ENCODE measurements at places on chromosomes 7 and 10.

DNA sequence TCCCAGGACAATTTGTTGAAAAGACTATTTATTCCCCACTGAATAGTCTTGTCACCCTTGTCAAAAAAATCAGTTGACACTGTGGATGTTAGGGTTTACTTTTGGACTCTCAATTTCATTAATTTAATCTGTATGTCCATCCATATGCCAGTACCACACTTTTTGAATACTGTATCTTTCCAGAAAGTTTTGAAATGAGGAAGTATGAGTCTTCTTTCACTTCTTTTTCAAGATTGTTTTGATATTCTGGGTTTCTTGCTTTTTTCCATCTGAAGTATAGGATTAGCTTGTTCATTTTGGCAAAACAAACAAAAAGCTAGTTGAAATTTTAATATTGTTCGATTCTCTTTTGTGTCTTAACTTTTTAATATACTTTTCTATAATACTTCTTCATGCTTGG lies 21.7 kb downstream of the KLHDC10 start:
- no peak for DNase-seq

GRCh38 chr7:13072014-13072413 lies 384.6 kb downstream of the ARL4A start:
- DNase-seq, result no peak

GRCh38 chr10:127947211-127947610 lies 40.3 kb downstream of the PTPRE start:
- DNase-seq, result no peak

- no peak for DNase-seq
Measured at GRCh38 chr10:101136708-101137121, 5.6 kb downstream of the TLX1 start.

DNA sequence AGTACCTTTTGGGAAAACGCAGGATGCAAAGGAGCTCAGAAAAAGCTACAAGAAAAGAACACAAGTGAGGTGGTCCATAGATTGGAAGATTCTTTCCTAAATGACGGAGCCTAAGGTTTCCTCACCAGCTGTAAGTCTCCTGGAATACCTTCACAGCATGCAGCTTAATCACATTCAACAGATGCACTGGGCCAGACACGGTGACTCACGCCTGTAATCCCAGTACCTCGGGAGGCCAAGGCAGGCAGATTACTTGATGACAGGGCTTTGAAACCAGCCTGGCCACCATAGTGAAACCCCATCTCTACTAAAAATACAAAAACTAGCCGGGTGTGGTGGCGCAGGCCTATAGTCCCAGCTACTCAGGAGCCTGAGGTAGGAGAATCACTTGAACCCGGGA lies 228.7 kb downstream of the FRMD4A start:
- no peak for DNase-seq

DNA sequence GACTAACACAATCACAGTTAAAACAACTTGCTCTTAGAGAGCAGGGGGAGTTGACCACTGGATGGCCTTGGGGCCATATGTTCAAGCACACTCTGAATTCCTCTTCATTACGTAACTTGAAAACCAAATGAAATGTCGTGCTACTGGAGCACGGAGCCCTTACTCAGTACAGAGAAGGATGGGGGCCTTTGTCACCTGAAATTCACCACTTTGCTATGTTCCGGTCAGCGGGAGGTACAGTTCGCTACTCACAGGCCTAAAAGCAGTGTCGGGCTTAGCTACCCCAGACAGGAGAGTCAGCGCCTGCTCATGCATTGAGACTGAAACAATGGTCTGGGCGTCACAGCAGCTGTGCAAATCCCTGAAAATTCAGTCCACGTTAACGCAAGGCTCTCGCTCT lies 39.6 kb downstream of the GLI3 start:
- DNase-seq, result no peak

- no peak for DNase-seq
Measured at GRCh38 chr7:67588631-67589030, 592.0 kb downstream of the TYW1 start.

DNA sequence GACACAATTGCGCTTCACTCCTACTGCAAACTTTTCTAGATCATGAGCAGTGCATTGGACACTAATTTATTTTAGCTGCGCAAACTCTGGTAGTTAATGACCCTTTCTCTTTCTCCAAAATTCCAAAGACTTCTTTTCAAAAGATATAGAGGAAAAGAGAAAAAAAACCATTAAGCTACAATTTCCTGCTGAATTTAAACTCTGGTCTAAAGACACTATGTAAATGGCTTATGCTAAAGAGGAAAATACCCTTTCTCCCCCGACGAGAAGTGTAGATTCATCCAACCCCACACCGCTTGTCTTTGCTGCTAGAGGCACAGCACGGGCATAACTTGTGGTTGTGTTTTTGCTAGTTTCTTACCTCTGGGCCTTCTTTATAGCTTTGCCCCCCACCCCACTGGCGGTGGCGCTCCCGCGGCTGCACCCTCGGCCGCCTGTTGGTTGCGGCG lies 84.1 kb downstream of the SNX10 start:
- DNase-seq, result no peak

DNA sequence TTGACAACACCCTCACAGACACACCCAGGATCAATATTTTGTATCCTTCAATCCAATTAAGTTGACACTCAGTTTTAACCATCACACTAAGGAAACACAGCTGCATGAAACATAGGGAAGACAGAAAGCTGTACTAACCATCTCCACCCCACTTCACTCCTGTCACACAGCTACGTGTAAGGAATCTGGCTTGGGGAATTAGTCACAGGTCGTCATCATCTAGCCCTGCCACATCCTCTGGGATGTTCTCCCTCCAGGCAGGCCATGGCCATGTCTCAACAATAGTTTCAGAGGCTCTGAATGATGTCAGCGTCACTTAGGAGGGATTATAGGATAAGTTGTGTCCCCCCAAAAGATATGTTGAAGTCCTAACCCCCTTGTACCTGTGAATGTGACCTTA lies 10.8 kb upstream of the SEMA3C start:
- no peak for DNase-seq

GRCh38 chr7:50274361-50274760 lies 30.2 kb upstream of the IKZF1 start:
- no peak for DNase-seq

DNA sequence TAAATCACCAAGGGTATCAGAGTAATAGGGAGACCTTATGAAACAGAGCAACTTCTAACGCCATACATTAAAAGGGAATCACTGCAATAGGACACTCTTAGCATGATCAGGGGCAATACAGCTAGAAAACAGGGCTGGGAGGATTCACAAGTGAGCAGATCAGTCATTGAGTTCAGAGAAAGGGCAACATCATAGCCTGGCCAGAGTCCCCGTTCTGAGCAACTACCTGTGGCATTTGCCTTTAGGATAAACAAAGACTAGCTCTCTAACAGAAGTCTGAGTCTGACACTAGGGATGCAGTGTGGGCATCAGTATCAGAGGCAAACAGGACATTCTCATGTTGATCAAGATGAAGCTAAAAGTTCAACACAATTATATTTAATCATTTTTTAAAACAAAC lies 297.9 kb downstream of the DGKB start:
- DNase-seq, result no peak

DNA sequence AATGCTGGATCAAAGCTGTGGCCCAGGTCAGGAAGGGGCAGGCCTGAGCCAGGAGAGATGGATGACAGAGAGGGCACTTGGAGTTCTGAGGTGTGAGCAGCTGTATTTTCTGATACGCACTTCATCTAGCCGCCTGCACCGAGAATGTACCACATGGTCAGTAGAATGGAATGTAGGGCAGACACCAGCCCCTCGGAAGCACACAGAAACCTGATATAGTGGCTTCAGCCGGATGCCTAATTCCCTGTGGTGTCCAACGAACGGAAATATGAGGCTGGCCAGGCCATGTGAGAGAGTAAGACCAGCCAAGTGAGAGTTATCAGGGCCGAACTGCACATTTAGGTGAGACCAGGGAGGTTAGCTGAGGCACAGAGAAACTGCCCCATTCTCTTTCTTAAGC lies 46.7 kb upstream of the PLCE1 start:
- no peak for DNase-seq

- no peak for DNase-seq
Measured at GRCh38 chr10:58775960-58776567, 263.4 kb downstream of the BICC1 start.

GRCh38 chr7:112646783-112647182 lies 143.4 kb downstream of the TMEM168 start:
- DNase-seq, result no peak

- no peak for DNase-seq
Measured at GRCh38 chr7:85290269-85290668, 103.4 kb upstream of the SEMA3D start.

GRCh38 chr10:21272643-21273399 lies 252.7 kb downstream of the SKIDA1 start:
- no peak for DNase-seq

GRCh38 chr10:70132098-70133029 lies at the start of gene AIFM2:
TSS of gene AIFM2 (minus strand) at chr10:70132825. CDS start at chr10:70124084, 8,741 bp downstream.
- peak; percentile 45 for DNase-seq

GRCh38 chr7:45924283-45924682 lies 3.2 kb upstream of the IGFBP3 start:
- no peak for DNase-seq

- DNase-seq, result no peak
Measured at GRCh38 chr10:74677951-74678350, 148.4 kb upstream of the KAT6B start.

- DNase-seq, result no peak
Measured at GRCh38 chr7:50262916-50263690, 41.4 kb upstream of the IKZF1 start.

DNA sequence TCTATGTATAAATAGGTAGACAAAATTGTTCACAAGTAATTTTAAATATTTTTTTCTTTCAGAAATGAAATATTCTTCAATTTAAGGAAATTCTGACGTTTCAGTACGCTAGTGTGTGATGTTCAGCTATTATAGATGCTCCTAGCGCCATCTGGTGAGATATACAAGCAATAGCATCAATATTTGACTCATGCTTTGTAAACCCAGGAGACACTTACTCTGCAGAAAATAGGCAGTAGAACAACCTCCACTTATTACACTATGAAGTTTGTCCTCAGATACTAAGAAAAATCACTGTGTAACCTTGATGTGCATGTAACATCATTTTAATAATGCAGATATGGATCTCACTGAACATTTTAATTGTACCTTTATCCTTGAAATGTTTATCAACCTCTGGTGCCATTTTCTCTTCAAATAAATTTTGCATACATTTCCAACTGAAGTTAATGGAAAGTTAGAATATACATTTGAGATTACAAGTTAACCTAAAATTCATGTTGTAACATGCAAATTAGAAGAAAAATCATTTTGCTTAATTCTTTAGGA lies 151.5 kb upstream of the FAM3C start:
- DNase-seq, result no peak

- no peak for DNase-seq
Measured at GRCh38 chr10:28298951-28299350, 3.9 kb downstream of the MPP7 start.

- no peak for DNase-seq
Measured at GRCh38 chr10:26556748-26557640, 118.9 kb downstream of the APBB1IP start.

- no peak for DNase-seq
Measured at GRCh38 chr10:48464121-48464870, 140.6 kb downstream of the ARHGAP22 start.

- no peak for DNase-seq
Measured at GRCh38 chr7:96578606-96579005, 131.0 kb downstream of the SEM1 start.

DNA sequence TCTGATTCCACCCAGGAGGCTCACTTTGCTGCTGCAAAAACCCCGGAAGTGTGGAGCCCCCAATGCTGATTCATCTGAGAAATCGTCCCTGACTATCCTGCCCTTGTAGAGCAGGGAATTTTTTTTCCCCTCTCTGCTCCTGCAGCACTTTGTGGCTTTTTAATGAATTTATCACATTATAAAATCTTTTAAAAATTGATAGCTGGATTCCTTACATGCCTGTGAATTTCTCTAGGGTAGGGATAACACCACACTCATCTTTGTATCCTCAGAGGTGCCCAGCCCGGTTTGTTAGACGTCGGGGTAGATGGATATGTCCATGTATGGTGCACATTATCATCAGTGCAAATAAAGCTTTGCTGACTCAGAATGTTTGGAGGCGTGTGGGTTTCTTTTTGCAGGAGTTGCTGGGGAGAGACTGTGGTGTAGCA lies 185.7 kb downstream of the STK31 start:
- DNase-seq, result no peak

DNA sequence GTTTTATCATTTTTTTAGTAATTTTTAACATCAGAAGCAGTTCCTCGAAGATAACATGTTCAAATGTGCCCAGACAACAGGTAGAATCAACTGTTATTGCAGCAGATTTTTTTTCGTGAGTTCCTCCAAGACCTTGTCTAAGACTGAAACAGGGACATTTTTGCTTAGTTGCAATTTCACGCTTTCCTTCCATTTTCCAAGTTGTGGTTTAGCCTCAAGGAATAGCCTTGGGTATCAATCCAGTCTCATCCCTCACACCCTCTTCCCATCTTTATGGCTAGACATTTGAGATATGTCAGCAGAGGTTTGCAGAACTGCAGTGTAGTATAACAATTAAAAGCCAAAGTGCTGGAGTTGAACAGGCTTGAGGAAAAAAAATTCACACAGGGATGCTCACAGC lies 152.5 kb downstream of the SORCS1 start:
- no peak for DNase-seq

DNA sequence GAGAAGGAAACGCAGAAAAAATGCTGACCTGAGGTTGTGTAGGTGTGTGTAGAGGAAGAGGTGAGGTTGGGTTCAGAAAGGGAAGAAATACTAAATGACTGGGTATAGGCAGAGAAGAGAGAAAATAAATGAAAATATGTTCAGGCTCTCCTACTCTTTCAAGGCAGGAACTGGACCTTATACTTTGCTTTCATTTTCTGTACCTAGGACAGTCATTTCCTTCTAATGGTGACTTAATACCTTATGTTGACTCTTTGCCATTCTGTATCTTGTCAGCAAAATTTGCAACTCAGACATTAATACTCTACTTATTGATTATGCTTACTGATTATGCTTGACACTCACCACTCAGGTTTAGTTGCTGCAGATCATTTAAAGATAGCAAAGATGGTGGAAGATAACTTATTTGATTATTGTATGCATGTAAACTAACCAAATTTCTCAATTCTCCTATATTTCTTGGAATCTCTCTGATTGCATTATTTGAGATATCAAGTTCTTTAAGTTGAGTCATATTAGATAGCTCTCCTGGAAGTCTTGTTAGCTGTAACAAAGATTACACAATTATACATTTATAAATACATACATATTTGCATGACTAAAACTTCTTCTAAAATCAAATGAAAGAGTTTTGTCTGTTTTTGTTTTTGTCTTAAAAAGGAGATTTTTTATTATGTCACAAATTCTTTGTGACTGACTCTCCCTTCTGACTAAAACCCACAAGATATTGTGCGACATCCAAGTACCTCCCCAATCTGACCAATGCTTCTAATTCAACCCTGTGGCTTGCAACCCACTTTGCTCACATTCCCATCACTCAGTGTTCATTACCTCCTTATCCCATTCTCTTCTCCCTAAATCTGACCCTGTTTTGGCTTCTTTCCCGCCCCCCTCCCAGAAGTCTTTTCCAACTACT lies 20.0 kb downstream of the LRRD1 start:
- no peak for DNase-seq
